ENCODE measurements at places on chromosomes 1 and 21. TPM values are rescaled to one million over a fixed set of nuclear protein-coding genes. Genes with fewer than 3 reads are reported as not detected.

Gene CC2D1B
- 24.9 TPM for polyA plus RNA-seq

Gene TNFRSF1B
- 11.8 TPM for polyA plus RNA-seq

Gene POU3F1
- polyA plus RNA-seq, result 0.83 TPM

Gene CFAP126
- 1.8 TPM for polyA plus RNA-seq

Gene PDC
- 0.54 TPM for polyA plus RNA-seq

Gene GPR3
- polyA plus RNA-seq, result 0.75 TPM

Gene OVAAL
- 0.09 TPM for polyA plus RNA-seq

Gene TDRD10
- 2.3 TPM for polyA plus RNA-seq

Gene SGIP1
- polyA plus RNA-seq, result 1.6 TPM

Gene PLEKHA6
- 3.0 TPM for polyA plus RNA-seq

Gene LIN28A
- polyA plus RNA-seq, result not detected

Gene LCE3E
- polyA plus RNA-seq, result not detected

Gene CYP4A11
- polyA plus RNA-seq, result not detected

Gene FOXO6
- 14.9 TPM for polyA plus RNA-seq

DNA sequence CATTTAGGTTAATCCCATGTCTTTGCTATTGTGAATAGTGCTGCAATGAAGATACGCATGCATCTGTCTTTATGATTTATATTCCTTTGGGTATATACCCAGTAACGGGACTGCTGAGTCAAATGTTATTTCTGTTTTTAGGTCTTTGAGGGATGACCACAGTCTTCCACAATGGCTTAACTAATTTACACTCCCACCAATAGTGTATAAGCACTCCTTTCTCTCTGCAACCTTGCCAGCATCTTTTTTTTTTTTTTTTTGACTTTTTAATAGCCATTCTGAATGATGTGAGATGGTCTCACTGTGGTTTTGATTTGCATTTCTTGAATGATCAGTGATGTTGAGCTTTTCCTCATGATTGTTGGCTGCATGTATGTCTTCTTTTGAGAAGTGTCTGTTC lies 33.5 kb downstream of the ASH1L start:
- DNase-seq, result no peak

DNA sequence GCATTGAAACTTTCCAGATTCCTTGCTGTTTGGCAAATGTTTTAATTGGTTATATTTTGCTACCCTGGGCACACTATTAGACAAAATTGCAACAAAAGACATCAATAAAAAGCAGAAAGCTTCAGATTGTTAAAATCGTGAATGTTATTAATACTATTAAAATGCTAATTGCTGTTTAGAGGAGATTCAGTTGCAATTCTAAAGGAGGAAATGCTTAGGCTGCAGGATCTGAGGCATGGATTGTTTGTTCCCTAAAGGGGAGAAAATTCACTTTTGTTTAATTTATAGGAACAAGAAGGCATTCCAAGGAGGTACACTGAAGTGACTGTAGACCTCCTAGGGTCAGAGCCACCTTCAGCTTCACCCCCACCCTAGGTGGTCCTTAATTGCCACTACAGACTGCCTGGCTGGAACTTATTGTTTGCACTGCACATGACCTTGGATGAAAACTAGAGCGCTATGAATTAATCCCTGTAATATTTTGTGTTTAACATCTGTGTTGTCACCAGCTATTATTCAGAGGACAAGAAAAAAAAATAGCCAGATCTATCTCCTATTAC lies 1266.9 kb upstream of the ADGRL2 start:
- DNase-seq, result no peak

GRCh38 chr21:34807146-34807880 lies 138.5 kb downstream of the CLIC6 start:
- no peak for DNase-seq

DNA sequence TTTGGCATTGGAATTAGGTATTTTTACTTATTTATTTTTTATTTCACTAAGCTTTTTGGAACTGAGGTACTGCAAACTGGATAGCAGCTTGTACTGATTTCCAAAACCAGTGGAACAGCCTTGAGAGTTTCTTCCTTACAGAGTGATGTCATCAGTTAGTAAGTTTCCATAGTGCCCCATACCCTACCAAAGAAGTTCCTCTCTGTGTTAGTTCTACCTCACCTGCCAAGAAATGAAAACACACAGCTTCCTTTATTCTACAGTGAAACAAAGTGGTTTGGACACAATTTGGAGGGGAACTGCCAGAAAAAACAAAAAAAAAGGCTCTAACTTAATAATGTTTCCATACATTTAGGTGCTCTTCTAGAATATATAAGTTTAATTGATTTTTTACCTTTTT lies 430.9 kb upstream of the ADGRL2 start:
- DNase-seq, result no peak

GRCh38 chr21:32733356-32733755 lies 5.5 kb upstream of the SYNJ1 start:
- no peak for DNase-seq

DNA sequence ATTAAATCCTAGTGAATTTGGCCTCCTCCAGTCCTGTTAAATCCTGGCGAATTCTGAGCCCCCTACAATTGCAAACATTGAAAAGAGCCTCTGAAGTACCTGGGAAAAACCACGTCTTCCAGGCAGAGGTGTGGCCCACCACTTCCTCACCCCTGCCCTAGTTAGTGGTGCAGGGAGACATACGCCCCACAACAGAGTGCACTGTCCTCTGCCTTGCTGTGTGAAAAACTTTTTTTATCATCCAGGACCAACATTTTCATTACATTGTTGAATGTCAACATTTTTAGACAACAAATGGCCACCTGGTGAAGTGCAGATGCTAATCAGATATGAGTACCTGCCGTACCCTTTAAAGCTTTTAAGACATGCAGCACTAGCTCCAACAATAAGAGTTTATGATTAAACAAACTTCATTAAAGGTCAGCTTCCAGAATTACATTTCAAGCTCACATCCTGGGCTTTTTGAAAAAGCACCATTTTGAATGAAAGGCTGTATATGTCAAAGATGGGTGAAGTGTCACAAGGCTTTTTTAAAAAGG lies 13.6 kb upstream of the TMPRSS2 start:
- no peak for DNase-seq

DNA sequence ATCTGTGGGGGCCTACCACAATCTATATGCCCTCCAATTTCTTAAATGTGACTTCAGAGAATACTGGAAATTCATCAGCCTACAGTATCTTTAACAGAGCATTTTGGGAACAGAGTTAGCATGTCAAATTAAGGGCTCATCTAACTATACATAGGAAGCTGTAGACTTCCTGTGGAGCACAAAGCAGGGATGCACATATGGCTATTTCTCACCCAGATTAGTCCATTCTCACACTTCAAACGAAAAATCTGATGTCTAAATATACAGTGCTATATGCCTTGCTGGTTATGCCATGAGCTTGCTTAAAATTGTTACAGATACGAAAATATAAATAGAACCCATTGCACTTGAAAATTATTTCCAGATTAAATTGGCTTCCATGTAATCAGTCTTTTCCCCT lies 1922.8 kb downstream of the MRPL39 start:
- no peak for DNase-seq

DNA sequence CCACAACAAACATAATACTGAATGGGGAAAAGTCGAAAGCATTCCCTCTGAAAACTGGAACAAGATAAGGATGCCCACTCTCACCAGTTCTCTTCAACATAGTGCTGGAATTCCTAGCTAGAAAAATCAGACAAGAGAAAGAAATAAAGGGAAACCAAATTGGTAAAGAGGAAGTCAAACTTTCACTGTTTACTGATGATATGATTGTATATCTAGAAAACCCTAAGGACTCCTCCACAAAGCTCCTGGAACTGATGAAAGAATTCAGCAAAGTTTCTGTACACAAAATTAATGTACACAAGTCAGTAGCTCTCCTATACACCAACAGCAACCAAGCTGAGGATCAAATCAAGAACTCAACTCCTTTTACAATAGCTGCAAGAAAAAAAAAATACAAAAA lies 6.9 kb upstream of the F13B start:
- DNase-seq, result no peak

DNA sequence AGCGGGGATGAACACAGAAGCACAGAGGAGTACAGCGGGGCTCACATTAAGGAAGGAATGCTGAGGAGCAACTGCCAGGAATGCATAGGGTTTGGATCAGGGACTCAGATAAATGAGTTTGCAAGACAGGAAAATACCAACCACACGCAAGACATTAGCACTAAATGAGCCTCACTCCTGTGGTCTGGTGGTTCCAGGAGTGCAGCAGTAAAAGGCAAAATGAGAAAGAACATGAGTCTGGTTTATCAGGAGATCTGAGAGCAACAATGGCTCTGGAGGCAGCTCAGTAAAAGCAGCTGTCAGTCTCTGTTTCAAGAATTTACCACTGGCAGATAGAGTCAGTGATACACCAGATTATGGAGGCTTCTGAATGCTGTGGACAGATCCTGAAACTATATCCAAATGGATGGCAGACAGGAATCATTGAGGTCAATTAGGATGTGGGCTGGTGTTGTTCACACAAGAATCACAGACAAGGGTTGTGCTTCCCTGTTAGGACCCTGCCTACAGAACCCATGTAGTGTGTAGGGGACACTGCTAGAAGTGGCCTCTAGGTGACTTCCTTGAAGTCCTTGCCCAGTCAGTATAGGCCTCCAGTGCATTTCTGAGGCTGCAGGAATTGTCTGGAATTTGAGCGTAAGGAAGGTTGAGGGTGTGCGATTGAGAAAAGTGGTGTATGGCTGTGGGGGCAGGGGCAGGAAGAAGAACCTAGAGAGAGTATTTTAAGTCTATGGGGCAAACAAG lies 50.3 kb downstream of the CASQ2 start:
- no peak for DNase-seq

- no peak for DNase-seq
Measured at GRCh38 chr21:43289966-43290365, 121.2 kb downstream of the CRYAA start.

GRCh38 chr1:219570937-219571336 lies 42.0 kb downstream of the ZC3H11B start:
- no peak for DNase-seq

- no peak for DNase-seq
Measured at GRCh38 chr21:15722591-15723324, 7.0 kb upstream of the USP25 start.

GRCh38 chr1:209996348-209996747 lies 58.3 kb downstream of the SYT14 start:
- no peak for DNase-seq

DNA sequence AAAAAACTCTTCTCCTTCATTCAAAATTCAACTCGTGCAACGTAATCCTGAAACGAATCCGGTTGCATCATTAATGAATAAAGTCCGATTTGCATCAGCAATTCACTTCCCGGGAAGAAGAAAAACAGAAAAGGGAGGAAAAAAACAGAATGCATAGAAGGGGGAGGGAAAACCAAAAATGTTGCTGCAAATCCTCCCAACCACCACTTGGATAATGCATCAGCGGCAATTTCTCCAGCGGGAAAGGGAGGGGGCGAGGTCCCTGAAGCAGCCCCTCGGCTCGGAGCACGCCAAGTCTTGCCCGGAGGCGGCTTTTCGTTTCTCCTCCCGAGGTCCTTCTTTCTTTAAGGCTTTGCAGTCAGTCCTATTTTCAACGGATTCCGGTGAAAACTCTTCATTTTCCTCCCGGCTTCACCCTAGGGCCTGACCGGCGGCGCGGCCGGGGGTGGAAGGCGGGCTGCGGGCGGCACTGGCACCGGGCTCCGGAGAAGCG lies 723 bp downstream of the CDC42BPA start:
- DNase-seq, result no peak

DNA sequence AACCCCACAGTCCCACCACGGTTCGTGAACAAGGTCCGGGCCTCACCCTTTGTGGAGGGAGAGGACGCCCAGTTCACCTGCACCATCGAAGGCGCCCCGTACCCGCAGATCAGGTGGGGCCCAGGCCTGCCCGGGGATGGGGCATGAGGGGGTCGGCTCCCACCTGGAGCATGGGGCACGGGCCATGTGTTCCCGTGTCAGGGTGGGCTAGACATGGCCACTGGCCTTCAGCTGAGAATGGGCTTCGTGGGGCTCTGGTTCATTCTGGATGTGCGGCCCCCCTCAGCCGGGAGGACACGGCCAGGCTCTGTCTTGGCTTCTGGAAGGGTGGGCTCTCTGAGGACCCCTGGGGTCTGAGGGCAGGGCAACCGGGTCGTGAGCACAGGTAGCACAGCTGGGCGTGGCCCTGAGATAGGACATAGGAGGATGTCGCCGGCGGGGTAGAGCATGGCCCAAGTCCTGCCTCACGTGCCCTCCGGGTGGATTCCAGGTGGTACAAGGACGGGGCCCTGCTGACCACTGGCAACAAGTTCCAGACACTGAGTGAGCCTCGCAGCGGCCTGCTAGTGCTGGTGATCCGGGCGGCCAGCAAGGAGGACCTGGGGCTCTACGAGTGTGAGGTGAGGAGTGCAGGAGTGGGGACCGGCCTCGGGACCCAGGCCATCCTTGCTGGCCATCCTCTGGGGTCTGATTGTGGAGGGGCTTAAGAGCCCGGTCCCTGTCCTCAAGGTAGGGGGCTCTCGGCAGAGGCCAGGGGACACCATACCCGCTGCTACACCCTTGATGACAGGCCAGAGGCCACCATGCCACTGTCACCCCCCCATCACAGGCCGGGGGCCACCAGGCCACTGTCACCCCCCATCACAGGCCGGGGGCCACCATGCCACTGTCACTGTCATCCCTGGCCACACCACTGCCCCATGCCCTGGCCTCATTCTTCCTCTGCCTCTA lies 55.5 kb downstream of the TRIM11 start:
- no peak for DNase-seq

GRCh38 chr1:109089242-109090015 lies 1.1 kb upstream of the TMEM167B start:
- DNase-seq, result no peak

- no peak for DNase-seq
Measured at GRCh38 chr1:10765734-10766478, 30.5 kb downstream of the CASZ1 start.

Data from forelimb muscle (tissue), 1 donor.